ENCODE measurements at places on chromosomes 4 and X. TPM values are rescaled to one million over a fixed set of nuclear protein-coding genes. Genes with fewer than 3 reads are reported as not detected.

Gene LNX1
- total RNA-seq, result 2.1 TPM

Gene MAGED4
- 79.1 TPM for total RNA-seq

DNA sequence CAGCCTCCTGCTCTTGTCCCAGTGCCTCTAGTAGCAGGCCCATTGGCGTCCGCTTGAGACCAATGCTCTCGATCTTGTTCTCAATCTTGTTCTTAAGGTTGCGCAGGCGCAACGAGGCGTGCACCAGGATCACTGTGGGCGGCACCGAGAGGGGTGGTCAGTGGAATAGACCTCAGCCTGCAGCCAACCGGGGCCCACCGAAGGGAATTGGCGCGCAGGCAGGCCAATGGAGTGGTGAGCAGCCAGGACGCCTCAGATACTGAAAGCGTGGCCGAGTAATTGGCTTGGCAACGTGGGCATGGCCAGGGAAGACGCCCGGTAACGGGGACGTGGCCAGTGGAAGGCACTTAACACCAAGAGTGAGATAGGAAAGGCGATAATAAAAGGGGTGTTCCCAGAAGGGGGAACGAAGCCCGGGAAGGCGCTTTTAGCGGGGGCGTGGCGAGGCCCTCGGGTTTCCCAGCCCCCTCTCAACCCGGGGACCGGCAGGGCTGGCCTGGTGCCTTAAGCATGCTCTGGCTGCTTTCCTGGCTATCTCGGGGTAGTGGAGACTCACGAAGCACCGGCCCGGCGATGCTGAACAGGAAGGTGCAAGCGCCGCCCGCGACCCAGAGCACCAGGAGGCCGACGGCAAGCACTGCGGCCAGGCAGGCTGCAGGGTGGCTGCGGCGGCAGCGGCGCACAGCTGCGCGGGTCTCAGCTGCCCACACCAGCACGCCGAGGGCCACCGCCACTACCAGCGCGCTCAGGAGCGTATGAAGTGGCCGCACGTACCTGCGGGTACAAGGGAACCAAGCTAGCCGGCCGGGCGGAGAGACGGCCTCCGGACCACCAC lies 1.7 kb downstream of the PRAF2 start:
- peak; percentile 87 for DNase-seq

DNA sequence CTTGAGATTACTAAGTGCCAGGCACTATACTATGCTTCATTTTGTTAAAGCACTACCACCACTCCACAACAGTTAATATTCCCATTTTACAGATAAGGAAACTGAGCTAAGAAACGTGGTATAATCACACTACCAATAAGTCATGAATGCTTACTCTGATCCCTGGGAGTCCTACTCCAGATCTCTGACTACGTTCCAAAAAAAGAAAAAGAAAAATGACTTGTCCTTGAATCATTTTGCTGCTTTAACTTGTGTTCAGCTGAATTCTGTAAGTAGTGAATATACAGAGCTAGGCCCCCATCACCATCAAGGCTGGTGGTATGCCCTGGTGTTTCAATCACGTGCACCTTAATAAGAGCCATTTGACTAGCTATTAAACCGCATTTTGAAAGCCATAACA lies 39.4 kb downstream of the LDB2 start:
- no peak for DNase-seq

Gene WDFY3
- total RNA-seq, result 54.6 TPM

DNA sequence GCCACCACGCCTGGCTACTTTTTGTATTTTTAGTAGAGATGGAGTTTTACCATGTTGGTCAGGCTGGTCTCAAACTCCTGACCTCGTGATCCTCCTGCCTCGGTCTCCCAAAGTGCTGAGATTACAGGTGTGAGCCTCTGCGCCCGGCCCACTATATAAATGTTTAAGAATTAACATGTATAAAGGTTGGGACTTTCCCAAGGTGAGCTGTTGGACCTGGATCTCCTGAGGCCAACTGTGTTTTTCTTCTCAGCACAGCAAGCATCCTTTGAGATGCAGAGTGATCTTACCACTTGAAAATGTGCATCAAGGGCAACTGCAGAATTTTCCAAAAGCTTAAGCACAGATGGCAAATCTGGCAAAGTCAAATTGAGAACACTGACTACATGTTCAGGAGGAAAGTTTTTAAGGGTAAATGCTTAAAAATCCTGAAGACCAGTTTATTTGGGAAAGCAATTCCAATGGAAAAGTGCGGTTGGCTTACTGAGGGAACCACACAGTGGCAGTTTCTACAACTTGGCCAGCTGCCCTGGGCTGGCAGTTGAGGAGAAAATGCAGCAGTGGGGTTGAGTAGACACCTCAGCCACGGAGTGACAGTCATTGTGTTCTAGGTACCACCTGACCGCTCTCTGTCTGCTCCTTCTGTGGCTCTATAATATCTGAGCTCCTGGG lies 168.9 kb downstream of the CBR4 start:
- peak; percentile 50 for DNase-seq

DNA sequence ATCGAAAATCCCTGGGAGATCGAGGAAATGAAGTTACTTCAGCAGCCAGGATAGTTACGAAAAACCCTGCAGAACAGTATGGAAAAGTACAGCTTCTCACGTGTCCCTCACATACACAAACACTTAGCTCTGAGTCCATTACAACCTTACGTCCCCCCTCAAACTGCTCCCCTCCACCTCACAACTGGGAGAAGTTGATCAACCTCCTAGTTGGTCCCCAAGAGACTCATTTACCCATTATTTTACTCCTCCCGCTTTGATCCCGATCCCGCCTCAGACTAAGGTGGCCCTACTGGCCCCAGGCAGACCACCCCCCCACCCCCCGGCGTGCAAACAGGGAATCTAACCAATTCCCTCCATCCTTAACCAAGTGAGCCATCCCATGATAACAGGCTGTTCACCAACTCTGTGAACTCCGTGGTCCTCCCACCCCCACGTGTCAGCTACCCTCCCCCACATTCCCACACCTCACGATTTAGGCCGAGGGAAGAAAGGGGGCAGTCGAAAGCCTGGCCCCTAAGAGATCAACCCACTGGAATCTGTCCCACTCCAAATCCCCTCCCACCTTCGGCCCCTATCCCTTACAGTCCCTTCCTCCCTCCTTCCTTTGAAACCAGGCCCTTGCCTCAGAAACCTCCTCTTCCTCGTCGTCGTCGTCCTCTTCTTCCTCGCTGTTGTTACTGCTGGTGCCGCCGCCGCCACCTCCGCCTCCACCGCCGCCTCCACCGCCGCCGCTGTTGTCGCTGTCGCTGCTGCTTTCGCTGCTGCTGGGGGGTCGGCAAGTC lies 755 bp downstream of the ANKRD17 start:
- peak; percentile 46 for DNase-seq

DNA sequence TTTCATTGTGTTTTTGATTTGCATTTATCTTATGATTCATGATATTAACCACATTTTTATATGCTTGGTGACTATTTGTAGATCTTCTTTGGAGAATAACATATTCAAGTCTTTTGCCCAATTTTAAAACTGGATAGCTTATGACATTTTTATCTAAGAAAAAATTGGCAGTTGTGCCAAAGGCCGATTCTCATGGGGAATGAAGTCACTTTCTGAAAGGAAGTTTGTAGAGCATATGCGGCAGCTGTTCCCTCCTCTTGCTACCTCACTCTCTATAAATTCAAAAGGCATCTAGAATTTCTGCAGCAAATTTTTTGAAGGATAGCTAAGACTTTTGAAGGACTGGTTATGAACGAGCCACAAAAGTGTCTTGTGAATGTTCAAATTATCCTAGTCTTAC lies 2353.5 kb downstream of the ARAP2 start:
- no peak for DNase-seq

Gene KIF4A
- total RNA-seq, result 41.8 TPM

- no peak for DNase-seq
Measured at GRCh38 chrX:47293106-47293505, 60.3 kb downstream of the USP11 start.

- DNase-seq, result no peak
Measured at GRCh38 chr4:54661169-54661568, 3.4 kb downstream of the KIT start.

DNA sequence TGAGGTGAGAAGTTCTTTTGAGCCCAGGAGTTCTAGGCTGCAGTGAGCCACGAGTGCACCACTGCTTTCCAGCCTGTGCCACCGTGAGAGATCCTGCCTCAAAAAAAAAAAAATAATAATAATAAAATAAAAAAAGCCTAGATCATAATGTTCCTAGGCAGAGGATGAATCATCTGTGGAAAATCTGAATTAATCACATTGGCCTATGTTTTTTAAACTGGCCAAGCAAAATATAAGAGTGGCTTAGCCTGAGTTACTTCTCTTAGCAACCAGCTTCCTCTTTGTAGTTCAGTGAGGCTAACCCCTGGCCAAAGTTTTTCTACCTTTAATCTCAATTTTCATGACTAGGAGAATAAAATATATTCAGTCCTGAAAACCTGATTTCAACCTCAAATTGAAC lies 614.6 kb downstream of the PPP4R3C start:
- no peak for DNase-seq

DNA sequence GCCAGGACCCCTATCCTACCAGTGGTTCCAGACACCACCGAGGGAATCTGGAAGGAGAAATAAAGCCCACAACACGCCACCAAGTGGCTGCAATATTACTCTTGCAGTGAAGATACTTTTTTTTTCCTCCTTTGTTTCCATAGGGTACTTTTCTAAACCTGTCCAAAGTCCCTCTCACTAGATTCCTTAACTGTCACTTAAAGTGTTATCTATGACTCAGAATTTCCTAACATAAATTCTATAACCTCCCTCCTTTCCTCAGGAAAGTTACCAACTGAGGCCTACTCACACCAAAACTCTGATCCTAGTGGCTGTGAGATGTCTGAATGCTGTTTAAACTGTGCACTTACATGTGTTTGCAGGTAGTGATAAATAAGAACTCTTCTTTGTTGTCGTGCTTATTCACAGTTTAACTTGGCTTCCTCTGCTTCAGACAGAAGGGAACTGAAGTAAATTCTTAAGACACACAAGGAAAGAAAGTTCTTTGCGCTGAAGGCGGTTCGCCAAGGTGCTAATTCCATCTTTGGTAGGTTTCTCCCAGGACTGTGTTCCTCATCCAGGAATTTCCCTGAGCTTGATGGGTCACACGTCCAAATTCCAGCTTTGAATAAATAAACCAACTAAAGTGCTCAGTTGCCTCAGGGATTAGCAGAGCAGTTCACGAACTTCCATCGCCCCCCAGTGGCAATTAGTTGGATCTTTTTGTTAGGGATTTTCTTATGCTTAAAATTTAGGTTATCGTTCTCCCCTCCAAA lies 10.7 kb upstream of the HCCS start:
- DNase-seq, result peak; percentile 30

GRCh38 chrX:34560180-34560579 lies 96.9 kb downstream of the TMEM47 start:
- peak; percentile 79 for DNase-seq

- DNase-seq, result no peak
Measured at GRCh38 chr4:98482847-98483806, 175.3 kb downstream of the TSPAN5 start.

DNA sequence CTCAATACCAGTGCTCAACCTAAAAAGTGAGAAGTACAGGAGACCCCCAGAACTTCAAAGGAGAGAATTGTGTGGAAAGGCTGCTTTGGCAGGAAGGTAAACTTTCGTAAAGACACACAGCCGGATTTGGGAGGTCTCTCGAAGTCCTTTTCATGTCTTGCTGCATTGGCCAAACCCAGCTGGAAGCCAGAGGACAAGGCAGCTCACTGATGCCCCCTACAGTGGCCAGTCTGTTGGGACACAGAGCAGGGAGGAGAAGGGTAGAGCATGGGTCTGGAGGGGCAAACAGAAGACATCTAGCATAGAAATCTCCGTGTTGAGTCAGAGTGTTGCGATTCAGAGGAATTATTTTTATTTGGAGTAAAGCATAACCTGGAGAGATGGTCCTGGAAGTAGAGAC lies 198.9 kb downstream of the ANK2 start:
- DNase-seq, result peak; percentile 83

- DNase-seq, result no peak
Measured at GRCh38 chrX:124369722-124370121, 23.4 kb downstream of the SH2D1A start.

GRCh38 chr4:7960790-7961655 lies 21.4 kb upstream of the AFAP1 start:
- DNase-seq, result no peak

DNA sequence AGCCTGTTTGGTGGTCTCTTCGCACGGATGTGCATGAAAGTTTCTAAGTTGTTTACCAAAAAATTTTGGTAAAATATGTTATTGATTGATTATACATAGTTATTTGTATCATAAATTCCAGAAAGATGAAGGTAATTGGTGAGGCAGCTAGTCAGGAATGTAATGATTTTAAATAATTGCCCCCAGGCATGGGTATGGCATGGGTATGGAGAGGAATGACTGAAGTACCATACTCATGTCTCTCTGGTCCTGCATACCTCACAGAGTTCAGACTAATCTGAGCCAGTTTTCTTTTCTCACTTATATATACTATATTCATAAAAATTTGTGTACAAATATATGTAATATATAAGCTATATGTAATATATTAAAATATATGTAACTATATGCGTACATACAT lies 329.0 kb upstream of the TECRL start:
- no peak for DNase-seq

GRCh38 chr4:127486248-127486647 lies 146.5 kb upstream of the INTU start:
- no peak for DNase-seq

- no peak for DNase-seq
Measured at GRCh38 chr4:161279095-161279494, 884.7 kb downstream of the FSTL5 start.

DNA sequence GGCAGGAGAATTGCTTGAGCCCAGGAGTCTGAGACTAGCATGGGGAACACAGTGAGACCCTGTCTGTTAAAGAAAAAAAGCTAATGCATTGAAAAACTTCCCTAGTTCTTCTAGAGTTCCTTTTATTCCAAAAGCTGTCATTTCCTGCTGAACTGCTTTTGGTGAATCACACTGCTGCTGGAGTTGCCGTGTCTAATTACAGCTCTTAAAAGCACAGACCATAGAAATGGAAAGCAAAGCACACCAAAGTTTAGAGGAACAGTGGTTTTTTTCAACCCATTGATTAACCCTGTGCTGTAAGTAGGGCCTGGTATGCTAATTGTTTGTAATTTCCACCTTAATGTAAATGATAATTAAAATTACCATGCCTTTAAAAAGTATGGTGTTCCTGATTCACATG lies 52.4 kb downstream of the SEPTIN11 start:
- DNase-seq, result no peak

GRCh38 chr4:150038335-150039076 lies 39.7 kb upstream of the DCLK2 start:
- no peak for DNase-seq

Gene RASSF6
- total RNA-seq, result 0.22 TPM

- DNase-seq, result no peak
Measured at GRCh38 chr4:148341980-148342800, 100.0 kb downstream of the NR3C2 start.

- no peak for DNase-seq
Measured at GRCh38 chrX:12360986-12361598, 222.8 kb downstream of the FRMPD4 start.

DNA sequence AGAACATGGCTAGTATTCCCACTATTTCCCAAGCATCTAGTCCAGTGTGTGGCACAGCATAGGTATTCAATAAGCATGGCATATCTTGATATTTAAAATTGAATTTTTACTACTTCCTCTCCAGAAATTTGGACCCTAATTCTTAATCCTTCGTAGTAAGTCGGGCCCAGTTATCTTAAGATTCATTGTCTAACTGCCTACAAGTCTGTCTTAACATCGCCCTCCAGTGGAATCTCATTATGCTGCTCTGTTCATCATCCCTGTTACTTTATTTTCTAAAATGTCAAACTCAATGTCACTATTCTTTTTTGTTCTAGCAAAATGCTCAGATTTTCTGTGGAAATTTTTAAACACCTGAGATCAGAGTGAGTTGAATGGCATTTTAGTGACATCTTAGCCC lies 606.2 kb downstream of the KLHL13 start:
- DNase-seq, result no peak
